ENCODE measurements at places on chromosomes 12 and 14. TPM values are rescaled to one million over a fixed set of nuclear protein-coding genes. Genes with fewer than 3 reads are reported as not detected.

Gene CCDC92
- total RNA-seq, result 58.9 TPM

Gene GPR68
- total RNA-seq, result 1.8 TPM

Gene SLCO1B1
- not detected for total RNA-seq

Gene GPR84
- total RNA-seq, result 0.95 TPM

Gene CCDC177
- not detected for total RNA-seq

Gene NPC2
- total RNA-seq, result 455 TPM

Gene VPS37B
- 30.9 TPM for total RNA-seq
